GM12878 (cell line): ENCODE measurements at places on chromosomes 16 and 17.

- DNase-seq, result no peak
Observed at GRCh38 chr16:88686062-88686438, 257 bp downstream of the SNAI3 start.

GRCh38 chr16:351804-352520, 561 bp downstream of the AXIN1 start:
- DNase-seq, result no peak

- DNase-seq, result no peak
Observed at GRCh38 chr17:42101513-42102292, 3.4 kb upstream of the ZNF385C start.

DNA sequence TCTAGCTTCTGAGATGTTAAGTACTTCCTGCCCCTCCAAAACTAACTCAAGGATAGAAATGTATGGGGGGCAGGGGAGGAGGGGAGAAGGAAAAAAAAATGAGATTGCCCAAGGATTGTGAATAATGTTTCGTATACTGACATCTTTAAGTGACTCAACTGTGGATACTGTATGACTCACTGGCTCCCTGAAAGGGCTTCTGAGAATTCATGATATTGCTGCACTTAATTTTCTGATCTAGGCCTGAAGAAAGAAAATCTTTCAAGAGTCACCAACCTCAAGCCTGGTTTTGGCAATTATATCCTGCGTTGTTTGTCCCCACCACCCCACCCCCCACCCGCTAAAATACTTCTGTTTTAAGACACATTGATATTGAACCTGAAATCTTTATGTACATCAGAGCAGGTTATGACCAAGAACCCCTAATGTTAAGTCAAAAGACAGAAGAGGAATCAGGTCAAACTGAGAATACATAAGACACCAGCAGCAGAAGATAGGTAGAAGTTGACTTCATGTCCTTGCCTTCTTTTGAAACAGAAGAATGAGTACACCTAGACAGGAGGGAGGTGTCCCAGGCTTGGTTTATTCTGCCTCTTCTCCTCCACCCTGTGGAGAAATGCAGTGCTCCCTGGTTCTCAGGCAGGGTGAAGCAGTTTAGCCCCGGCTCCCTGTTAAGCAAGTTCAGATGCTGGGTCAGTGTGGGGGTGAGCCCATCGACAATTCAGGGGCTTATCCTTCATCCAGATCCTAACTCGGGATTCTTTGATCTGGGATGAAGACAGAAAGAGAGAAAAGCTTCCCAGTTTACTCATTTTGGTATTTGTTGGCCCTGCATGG, 3.3 kb upstream of the FBXL20 start:
- DNase-seq, result no peak

DNA sequence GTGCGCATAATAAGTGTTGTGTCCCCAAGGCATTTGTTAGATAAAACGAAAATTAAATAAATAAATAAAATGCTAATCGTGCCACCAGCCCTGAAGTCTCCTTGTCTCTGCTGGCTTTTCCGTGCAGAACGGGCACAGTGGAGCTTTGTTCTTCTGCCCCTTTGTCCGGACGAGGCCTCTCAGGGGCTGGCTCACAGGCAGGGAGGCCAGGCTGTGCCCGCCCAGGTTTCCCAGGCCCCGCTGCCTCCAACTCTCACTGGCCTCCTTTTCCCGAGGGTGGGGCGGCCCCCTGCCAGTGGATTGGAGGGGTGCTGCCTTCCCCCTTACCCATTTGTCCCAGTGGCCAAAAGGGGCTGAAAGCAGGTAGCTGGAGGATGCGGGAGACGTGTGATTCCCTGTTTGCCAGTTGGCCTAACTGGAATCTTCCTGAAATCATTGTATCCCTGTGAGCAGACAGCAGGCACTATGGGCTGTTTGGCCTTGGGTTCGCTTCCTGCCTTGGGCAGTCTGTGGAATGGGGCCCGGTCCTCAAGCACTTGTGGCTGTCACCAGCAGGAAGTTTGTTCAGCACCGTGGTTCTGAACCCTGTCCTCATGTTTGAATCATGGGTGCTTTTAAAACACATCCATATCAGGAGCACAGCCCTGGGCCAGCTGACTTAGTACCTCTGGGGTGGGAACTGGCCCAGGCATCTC, 64.4 kb downstream of the KSR1 start:
- DNase-seq, result no peak
